B cell (primary cell): ENCODE measurements at places on chromosomes 6 and 20.

DNA sequence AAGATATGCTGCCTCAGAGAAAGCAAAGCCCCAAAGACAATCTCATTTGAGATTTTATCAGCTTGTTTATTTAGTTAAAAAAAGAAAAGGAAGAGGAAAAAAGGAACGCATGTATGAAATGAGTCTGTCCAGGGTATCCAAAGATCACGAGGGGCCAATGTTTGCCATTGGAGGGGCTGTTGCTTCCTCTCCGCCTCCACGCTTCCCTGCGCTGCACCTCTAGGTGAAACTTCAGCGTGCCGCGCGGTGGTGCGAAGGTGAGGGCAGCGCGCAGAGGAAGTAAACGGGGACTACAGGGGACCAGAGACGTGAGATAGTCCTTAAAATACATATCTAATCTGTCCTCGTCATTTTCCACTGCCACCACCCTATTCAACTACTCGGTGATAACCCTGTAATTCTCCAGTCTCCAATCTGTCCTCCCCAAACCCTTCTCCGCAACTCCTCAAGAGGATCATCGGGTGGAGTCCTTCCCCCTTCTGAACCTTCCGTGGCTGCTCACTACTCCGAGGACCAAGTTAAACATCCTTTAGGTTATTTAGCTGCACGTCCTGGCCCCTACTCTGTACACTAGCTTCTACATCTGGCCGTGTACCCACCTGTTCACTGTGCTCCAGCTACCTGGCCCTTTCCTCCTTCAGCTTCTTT, 1.1 kb upstream of the DCBLD1 start:
- DNase-seq: peak; percentile 36
- H3K36me3 ChIP-seq: no peaks in the 10 kb centered on the region
- H3K4me3 ChIP-seq: no peak overlapping the region

GRCh38 chr6:4130357-4130987, 4.9 kb downstream of the ECI2 start:
- H3K27me3 ChIP-seq: no peaks in the 10 kb centered on the region
- no peak for DNase-seq
- no peak overlapping the region for H3K4me3 ChIP-seq
- peaks cover 3% of the 10 kb centered on the region for H3K36me3 ChIP-seq
- no peak overlapping the region for H3K27ac ChIP-seq

- H3K4me3 ChIP-seq: no peak overlapping the region
- H3K4me1 ChIP-seq: no peaks in the 10 kb centered on the region
- H3K27me3 ChIP-seq: peaks cover 2% of the 10 kb centered on the region
- H3K36me3 ChIP-seq: no peaks in the 10 kb centered on the region
These were observed 281.4 kb upstream of the SOX4 start for GRCh38 chr6:21312118-21312517.

DNA sequence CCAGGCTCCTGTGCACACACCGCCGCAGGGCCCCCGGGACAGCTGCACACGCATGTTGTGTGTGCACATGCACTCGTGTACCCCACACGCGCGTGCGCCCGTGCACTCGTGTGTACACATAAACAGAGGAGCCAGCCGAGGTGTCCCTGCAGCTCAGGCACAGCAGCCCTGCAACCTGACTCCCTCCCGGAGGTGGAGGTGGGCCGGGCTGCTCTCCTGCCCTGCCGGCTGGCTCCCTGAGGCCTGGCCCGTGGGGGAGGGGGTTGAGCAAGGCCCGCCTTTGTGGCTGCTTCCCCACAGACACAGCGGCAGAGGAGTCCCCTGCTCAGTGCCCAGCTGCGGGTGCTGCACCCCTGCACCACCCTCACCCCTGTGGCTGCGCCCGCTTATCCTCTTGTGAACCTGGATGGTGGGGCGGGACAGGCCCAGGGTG, 624 bp downstream of the RBBP8NL start:
- H3K4me1 ChIP-seq: no peaks in the 10 kb centered on the region
- no peak for DNase-seq
- H3K27me3 ChIP-seq: no peaks in the 10 kb centered on the region
- no peak overlapping the region for H3K27ac ChIP-seq
- H3K36me3 ChIP-seq: no peaks in the 10 kb centered on the region

DNA sequence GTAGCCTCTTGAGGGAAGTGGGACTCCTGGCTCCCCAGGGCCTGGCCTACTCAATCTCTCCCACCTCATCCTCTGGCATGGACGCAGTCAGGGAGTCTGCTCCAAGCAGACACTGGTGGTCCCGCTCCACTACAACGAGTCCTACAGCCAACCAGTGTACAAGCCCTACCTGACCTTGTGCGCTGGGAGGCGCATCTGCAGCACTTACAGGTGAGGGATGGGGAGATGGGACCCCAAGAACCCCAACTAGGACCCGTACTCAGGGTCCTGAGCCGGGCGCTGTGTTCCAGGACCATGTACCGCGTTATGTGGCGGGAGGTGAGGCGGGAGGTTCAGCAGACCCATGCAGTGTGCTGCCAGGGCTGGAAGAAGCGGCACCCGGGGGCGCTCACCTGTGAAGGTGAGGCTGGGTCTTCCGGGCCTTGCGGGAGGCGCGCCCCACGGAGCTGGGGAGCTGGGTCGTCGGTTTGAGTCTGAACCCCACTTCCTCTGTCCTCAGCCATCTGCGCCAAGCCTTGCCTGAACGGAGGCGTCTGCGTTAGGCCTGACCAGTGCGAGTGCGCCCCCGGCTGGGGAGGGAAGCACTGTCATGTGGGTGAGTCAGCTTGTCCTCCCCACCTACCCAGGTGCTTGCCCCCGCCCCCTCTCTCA, 2.1 kb downstream of the EGFL8 start:
- DNase-seq: peak; percentile 18
- H3K36me3 ChIP-seq: peaks cover 7% of the 10 kb centered on the region
- no peak overlapping the region for H3K27ac ChIP-seq
- no peaks in the 10 kb centered on the region for H3K4me1 ChIP-seq

GRCh38 chr6:135283926-135284325, 102.8 kb downstream of the MYB start:
- no peaks in the 10 kb centered on the region for H3K27me3 ChIP-seq
- no peak for DNase-seq
- H3K36me3 ChIP-seq: no peaks in the 10 kb centered on the region

DNA sequence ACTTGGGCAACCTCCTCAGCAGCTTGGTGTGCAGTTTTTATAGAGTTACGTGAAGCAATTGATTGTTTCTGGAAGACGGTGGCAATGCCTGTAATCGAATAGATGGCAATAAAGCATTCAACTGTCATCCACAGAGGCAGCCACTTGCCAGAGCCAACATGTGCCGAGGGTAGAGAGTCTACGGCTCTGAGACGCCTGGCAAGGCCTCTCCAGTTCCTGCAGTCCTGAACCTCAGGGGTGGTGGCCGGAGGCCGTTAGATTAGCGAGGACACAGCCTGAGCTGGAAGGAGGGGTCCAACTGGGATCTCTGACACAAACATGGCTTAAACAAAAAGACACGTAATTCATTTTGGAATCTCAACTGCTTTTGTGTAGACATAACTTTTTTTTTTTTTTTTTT, 775 bp upstream of the TTLL2 start:
- no peaks in the 10 kb centered on the region for H3K4me1 ChIP-seq
- no peaks in the 10 kb centered on the region for H3K36me3 ChIP-seq
- H3K27ac ChIP-seq: no peak overlapping the region
- DNase-seq: no peak
- H3K27me3 ChIP-seq: no peaks in the 10 kb centered on the region

GRCh38 chr6:132760256-132760655, 2.6 kb upstream of the VNN2 start:
- no peaks in the 10 kb centered on the region for H3K36me3 ChIP-seq
- H3K4me1 ChIP-seq: peaks cover 37% of the 10 kb centered on the region
- H3K4me3 ChIP-seq: no peak overlapping the region

GRCh38 chr20:32456869-32457478, 98.8 kb downstream of the ASXL1 start:
- peaks cover 5% of the 10 kb centered on the region for H3K36me3 ChIP-seq
- no peak overlapping the region for H3K27ac ChIP-seq
- H3K4me1 ChIP-seq: peaks cover 13% of the 10 kb centered on the region

- H3K27ac ChIP-seq: no peak overlapping the region
- H3K4me1 ChIP-seq: peaks cover 23% of the 10 kb centered on the region
- peak; percentile 60 for DNase-seq
- peaks cover 44% of the 10 kb centered on the region for H3K36me3 ChIP-seq
- H3K27me3 ChIP-seq: no peaks in the 10 kb centered on the region
These were observed 2.0 kb downstream of the ZNF335 start for GRCh38 chr20:45969712-45970634.

DNA sequence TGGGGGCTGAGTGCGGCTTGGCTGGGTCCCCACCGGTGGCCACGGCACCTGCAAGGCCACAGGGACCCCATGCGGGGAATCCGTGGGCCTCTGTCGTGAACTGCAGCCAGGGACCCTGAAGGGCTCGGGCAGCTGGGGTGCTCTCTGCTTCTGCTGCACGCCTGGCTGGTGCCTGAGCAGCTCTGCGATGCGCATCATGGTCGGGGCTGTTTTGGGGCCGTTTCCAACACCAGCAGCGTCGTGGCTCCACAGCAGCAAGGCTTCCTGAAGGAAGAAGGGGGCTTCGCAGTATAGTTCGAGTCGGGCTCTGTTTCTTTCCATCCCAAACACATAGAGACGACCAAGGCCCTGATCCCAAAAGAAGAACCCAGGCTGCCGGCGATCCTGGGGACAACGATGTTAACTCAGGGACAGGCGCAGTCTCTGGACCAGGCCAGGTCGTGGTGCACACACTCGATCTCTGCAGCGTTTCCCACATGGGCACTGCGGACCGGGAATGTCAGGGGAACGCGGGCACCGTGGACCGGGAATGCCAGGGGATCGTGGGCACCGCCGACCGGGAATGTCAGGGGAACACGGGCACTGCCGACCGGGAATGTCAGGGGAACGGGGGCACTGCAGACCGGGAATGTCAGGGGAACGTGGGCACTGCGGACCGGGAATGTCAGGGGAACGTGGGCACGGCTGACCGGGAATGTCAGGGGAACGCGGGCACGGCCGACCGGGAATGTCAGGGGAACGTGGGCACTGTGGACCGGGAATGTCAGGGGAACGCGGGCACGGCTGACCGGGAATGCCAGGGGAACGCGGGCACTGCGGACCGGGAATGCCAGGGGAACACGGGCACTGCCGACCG, 36.8 kb upstream of the BHLHE23 start:
- no peaks in the 10 kb centered on the region for H3K4me1 ChIP-seq
- no peak overlapping the region for H3K4me3 ChIP-seq
- H3K27ac ChIP-seq: no peak overlapping the region
- no peaks in the 10 kb centered on the region for H3K36me3 ChIP-seq
- DNase-seq: no peak

GRCh38 chr6:154814063-154814462, 80.8 kb downstream of the SCAF8 start:
- H3K36me3 ChIP-seq: peaks cover 12% of the 10 kb centered on the region
- H3K4me3 ChIP-seq: no peak overlapping the region
- H3K27me3 ChIP-seq: no peaks in the 10 kb centered on the region
- DNase-seq: peak; percentile 38
- peak overlapping the region; percentile 49 for H3K27ac ChIP-seq

- no peak overlapping the region for H3K27ac ChIP-seq
- H3K4me1 ChIP-seq: peaks cover 12% of the 10 kb centered on the region
- no peak overlapping the region for H3K4me3 ChIP-seq
- H3K27me3 ChIP-seq: no peaks in the 10 kb centered on the region
- DNase-seq: no peak
- H3K36me3 ChIP-seq: no peaks in the 10 kb centered on the region
These were observed 2.4 kb downstream of the SLC29A1 start for GRCh38 chr6:44225579-44226325.

GRCh38 chr6:32337186-32337805, 34.4 kb downstream of the TSBP1 start:
- no peak overlapping the region for H3K4me3 ChIP-seq
- H3K4me1 ChIP-seq: peaks cover 7% of the 10 kb centered on the region
- peak; percentile 10 for DNase-seq
- no peak overlapping the region for H3K27ac ChIP-seq
- H3K36me3 ChIP-seq: no peaks in the 10 kb centered on the region

DNA sequence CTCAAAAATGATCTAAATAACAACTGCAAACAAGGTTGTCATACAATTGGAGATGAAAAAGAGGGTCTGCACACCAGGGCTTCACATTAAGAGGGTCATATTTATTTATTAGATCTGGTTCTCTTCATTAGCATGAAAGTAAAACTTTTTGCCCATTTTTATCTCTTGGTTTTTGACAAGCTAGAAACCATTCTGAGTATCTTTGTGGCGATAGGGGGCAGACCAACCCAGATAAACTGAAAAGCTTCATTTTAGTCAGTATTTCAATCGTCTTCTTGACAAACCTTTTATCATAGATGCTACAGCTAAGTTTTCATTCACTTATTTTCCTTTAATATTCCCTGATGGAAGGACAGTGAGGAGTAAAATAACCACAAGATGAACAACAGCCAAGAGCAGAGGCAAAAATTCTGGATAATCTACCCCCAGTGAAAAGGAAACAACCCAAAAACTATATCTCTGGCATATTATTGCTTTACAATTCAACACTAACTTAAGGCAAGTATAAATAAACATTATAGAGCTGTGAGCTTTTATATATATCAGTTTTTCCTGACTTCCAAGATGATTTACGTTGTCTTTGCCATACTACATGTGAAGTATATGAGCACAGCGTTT, 45.2 kb downstream of the THEMIS start:
- no peak overlapping the region for H3K4me3 ChIP-seq
- H3K27me3 ChIP-seq: no peaks in the 10 kb centered on the region
- no peak overlapping the region for H3K27ac ChIP-seq
- no peak for DNase-seq
- no peaks in the 10 kb centered on the region for H3K36me3 ChIP-seq
- H3K4me1 ChIP-seq: no peaks in the 10 kb centered on the region

GRCh38 chr6:39822846-39823815, 31.0 kb downstream of the DAAM2 start:
- H3K36me3 ChIP-seq: no peaks in the 10 kb centered on the region
- no peak for DNase-seq
- no peaks in the 10 kb centered on the region for H3K4me1 ChIP-seq
- H3K27ac ChIP-seq: no peak overlapping the region
- H3K4me3 ChIP-seq: no peak overlapping the region

GRCh38 chr6:53639520-53639919, 26.0 kb downstream of the KLHL31 start:
- no peak for DNase-seq
- H3K36me3 ChIP-seq: no peaks in the 10 kb centered on the region
- no peak overlapping the region for H3K27ac ChIP-seq
- no peaks in the 10 kb centered on the region for H3K4me1 ChIP-seq
- no peak overlapping the region for H3K4me3 ChIP-seq
- no peaks in the 10 kb centered on the region for H3K27me3 ChIP-seq

DNA sequence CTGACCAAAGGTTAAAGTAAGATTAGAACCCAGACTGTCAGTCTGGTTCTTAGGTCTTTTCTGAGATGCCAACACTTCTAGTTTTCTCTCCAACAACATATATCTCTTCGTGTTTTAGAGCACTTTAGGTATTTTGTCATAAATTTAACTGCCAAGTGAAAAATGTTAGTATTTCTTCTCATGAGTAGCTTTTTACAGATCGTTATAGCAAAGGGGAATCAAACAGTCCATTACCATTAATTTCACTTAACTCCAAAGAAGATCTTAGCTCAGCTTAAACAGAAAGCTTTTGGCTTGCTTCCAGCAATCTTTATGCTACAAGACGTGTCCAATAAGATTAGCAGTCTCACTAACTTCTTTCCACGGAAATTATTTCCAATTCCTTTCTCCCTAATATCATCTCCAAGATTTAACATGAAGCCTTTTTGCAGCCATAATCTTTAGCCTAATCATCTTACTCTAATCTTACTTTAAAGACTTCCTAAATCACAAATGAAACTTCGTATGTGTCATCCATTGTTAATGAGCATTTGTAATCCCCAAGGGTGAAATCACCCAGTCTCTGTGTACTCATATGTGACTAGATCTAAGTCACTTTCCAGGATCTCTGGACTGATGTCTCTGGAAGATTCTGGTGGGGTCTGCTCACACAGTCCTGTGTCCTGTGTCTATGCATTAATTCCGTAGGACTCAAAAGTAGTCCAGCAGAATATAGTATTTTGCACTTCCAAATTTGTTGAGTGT, 38.7 kb downstream of the MOXD1 start:
- no peaks in the 10 kb centered on the region for H3K36me3 ChIP-seq
- peaks cover 37% of the 10 kb centered on the region for H3K4me1 ChIP-seq
- H3K27ac ChIP-seq: no peak overlapping the region
